Uterus (tissue), 4 donors: ENCODE measurements at places on chromosomes 6 and 20.

DNA sequence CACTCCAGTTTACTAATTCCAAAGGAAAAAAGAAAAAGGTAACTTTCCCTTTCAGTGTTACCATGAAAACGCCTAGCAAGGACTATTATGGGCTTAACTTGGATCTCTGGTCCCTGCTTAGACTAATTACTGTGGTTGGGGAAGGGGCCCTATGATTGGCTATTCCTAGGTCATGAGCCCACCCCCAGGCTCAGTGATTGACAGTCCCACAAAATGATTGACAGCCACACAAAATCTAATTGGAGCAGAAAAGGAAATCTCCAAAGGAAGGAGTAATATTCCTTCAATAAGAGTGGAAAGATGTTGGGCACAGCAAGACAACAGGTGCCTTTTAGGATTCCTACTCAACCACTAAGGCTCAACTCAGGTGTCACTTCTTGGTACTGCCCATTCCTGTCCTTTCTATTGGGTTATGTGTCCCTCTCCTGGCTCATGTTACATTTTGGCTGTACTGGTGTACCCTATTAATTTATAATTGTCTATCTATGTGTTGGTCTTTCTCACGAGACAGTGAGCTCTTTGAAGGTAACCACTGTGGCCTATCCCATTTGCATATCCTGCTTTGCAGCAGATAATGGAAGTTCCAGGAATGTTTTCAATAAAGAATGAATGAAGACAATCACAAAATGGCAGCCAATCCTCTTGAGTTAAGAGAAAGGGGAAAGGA is 5.5 kb upstream of the UTRN start:
- no peak for DNase-seq

- DNase-seq, result no peak
These were observed 384.0 kb downstream of the SAMD5 start for GRCh38 chr6:147892476-147892875.

DNA sequence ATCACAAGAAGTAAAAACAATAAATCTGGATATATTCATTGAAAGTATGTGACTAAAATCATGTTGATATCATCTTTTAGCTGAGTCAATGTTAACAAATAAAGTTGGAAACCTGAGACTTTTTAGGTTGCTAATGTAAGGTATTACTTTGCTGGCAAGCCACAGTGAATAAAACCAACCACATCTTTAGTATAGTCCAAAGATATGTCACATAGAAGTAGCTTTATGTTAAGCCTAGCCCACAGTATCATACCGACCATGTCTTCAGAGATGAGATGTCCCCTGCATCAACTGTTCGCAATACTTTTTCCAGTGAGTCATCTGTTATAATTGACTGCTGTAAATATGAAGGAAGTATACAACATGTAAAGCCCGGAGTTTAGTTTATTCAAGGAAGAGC is 107.6 kb upstream of the MCHR2 start:
- no peak for DNase-seq

GRCh38 chr20:46277602-46278001 is 30.7 kb downstream of the CDH22 start:
- no peak for DNase-seq

- no peak for DNase-seq
These were observed 5.3 kb downstream of the MMUT start for GRCh38 chr6:49457771-49458170.

GRCh38 chr20:46544576-46544975 is 5.9 kb downstream of the OCSTAMP start:
- DNase-seq, result no peak

DNA sequence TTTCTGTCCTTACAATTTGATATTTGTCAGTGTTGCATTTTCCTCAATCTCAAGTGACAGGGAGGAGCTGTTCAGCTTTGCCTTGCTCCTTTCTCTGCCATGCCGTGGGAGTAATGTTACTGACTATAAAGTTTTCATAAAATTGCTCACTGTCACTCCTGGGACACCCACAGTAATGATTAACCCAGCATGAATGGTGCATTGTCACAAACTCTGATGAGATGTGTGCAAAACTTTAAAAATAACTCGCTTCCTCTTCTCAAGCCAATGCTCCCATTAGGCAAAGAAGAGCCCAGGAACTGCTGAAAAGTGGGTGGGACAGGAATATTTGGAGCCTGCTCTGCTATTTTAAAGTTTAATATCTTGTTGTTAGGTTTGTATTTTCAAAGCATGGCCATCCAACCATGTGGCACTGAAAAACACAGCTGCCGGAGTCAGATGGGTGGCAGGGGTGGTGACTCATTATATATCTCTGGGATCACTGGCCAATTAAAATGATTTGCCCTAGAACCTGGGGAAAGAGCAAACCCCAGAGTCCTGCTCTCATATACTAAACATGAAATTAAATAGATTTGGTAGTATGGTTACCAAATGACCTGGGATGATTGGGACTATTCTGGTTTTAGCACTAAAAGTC is 260.1 kb downstream of the BTBD3 start:
- DNase-seq, result no peak

DNA sequence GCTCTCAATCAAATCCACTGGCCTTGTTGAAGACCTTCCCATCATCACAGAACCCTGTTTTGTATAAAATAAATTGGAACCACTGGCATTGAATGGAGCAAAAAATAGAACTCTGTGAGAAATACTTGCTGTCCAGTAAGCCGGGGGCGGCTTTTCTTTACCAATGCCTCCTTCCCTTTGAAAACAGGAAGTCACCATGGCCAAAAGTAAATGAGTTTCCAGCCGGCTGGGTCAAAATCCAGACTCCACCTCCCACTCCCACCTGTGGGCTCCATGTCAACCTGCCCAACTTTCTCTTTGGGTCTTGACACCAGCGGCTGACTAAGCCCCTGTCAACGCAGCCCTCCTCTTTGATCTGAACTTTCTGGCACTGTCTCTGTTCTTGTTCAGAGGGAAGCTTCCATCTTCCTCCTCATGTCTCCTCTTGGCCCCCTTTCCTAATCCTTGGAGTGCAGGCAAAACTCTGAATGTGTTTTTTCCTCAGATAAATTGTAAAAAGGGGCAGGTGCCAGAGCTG is 95.2 kb downstream of the TFAP2C start:
- DNase-seq, result peak; percentile 35

DNA sequence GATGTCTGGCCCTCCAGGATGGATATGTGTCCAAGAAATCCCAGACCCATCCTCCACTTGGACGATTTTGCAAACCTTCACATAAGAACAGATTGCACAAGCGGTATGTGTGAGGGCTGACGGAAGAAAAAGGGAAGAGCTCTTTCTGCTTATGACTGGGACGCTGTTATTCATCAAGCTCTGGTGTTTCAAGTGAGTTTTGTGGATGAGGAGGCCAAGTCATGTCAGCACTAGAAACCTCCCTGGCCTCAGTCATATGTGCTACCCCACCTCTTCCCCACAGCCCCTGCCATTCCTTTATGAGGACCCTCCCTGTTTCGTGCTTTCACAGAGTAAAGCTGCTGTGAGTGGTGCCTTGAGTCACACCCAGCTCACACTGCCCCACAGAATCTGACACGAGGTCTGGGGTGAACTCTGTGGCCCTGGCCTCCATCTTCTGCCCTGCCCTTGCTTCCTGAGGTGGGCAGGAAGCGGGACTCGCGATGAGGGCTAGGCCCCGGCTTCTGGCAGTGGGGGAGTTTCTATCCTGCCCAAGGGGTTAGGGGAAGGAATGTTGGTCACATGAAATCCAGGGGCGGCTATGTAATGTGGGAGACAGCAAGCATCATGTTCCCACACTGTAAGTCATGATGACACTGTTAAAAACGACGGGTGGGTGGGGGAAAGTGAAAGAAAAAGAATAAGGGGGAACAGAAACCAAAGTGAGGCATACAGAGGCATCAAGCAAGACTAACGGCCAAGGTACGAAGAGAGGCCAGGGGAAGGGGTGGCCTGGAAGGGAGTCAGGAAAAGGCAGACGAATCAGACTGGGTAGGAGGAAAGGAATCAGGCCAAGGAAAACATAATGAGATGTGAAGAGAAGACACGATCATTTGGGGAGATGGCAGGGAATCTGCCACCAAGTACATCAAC is 78.1 kb downstream of the PRDM1 start:
- DNase-seq, result peak; percentile 39

- DNase-seq, result no peak
These were observed 147.4 kb downstream of the FOXC1 start for GRCh38 chr6:1757131-1757530.

DNA sequence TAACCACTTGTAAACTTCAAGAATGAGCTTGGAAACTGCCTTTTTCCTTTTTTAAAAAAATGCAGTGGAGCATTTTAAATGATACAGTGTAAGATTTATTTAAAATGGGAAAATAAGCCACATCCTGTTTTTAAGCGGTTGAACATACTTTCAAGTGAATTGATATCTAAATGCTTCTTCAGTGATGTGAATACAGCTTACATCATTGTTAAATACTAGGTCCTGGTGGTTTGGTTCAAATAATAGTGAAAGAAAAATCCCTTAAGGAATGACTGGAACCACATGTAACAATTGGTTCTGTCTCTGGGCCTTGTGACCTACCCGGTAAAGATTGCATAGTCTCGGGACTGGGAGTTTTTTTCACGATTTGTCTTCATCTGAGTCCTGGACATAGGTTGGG is 44.2 kb downstream of the BMP6 start:
- DNase-seq, result no peak

DNA sequence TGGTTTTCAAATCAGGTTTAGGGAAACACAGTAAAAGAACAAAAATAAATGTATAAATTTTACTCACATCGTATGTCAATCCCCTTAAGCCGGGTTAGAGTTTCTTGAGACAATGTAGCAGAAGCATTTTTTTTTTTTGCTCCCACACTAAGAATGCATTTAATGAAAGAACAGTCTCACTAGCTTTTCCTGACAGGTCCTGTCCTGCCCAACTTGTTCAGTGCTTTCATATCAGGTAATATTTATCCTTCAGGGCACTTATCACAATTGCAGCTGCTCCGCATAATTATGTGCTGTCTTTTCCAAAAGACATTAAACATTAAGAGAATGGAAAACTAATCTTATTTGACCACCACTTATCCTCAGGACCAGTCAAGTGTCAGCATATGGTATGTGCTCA is 632.0 kb downstream of the HTR1B start:
- no peak for DNase-seq

GRCh38 chr6:6597682-6598081 is 9.2 kb downstream of the LY86 start:
- DNase-seq, result no peak

- DNase-seq, result no peak
These were observed 77.2 kb downstream of the GCNT2 start for GRCh38 chr6:10598084-10598960.

GRCh38 chr6:55746473-55746872 is 128.9 kb downstream of the BMP5 start:
- no peak for DNase-seq

GRCh38 chr6:49415358-49415757 is 47.7 kb downstream of the MMUT start:
- DNase-seq, result no peak

DNA sequence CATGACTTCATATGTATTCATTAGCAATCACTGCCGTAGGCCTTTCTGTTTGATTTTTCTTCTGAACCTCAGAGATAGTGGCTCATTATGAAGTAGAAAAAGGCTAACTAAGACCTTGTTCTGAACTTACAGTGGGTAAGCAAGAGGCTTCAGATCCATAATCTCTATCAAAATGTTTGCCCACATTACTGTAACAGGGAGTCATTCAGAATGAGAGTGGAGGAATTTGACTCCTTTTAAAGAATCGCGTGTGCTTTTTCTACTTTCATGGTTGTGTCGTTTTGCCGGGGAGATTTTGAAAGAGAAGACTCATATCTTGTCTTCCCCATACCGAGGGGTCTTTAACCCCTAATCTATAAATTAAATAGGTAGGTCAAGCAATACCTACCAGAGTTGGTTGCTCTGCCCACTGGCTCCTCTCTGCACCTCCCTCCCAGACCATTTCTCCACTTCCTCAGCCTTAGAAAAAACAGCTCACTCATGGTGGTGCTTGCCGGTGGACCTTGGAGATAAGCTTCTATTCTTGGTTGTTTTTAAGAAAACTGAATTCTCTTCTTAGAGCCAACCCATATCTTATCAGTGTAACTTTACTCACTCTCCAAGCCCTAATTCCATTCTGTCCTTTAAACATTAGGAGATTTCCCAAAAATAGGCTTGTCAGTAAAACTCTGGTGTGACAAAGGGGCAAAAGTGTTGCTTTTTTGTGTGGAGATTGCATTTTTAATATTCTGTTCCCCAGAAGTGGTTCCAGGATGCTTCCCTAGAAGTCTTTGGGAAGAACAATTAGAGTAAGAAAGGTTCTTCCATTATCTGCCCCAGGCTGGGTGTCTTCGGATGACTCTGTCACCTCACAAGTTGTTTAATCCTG is 56.6 kb downstream of the E2F3 start:
- no peak for DNase-seq

DNA sequence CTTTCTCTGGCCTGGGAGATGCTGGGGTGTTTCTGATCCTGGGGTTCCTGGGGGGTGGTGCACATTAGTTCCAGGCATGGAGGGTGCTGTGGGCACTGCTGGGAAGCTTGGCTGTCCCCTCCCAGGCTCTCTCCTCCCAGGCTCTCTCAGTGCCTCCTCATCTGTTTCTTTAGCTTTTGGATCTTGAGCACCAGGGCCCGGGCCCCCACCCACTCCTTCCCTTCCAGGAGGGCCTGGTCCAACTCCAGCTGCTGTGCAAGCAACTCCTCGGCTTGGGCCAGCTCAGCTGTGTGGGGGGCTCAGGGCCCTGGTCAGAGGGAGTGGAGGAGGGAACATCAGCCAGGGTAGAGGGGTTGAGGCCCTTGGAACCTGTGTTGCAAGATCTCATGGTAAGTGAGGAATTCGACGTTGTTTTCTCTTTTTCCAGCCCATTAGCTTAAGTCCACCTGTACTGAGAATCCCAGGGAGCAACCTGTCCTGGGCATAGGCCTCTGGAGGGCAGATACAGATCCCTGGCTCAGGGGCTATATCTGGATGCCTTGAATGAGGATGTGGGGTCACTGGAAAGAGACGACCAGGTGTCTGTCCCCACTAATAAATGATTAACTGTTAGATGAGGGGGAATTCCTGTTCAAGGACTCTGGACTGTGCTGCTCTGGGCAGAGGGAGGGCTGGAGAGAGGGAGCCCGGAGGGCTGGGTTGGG is 34.5 kb upstream of the HLA-A start:
- DNase-seq, result no peak

DNA sequence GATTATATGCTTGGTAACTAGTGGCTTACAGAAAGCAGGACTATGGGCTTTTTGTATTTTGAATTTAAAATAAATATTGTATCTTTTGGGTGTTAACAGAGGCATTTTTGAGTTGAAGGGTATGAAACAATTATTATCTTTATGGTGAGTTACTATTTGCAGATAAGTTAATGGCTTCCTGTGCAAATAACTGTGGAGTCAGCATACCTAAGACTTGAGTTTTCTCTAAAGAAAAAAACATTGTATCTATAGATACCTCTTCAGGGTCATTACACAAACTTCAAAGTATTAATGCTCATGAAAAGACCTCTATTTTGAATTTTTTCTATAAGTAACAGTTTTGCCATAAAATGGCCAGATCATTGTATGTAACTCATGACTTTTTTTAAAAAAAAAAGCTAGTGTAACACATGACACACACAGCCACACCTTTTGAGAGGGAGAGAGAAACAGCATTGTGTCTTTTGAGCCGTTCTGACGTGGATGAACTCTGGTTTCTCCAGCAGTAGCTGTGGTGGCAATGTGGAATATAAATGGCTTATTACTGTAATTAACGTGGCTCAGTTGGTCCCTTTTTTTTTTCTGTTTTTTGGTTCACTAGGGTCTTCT is 36.3 kb downstream of the PLEKHG1 start:
- DNase-seq, result no peak

GRCh38 chr20:60063048-60063451 is 104.8 kb downstream of the CDH26 start:
- DNase-seq, result peak; percentile 46

- no peak for DNase-seq
These were observed 119.9 kb downstream of the RNF144B start for GRCh38 chr6:18507018-18507415.
